Activated T-helper 1 cell treated with anti-CD3 and anti-CD28 coated beads, Interleukin-2, amount 50 U/mL, for 16 hours (primary cell): ENCODE measurements at places on chromosomes 3 and 15.

DNA sequence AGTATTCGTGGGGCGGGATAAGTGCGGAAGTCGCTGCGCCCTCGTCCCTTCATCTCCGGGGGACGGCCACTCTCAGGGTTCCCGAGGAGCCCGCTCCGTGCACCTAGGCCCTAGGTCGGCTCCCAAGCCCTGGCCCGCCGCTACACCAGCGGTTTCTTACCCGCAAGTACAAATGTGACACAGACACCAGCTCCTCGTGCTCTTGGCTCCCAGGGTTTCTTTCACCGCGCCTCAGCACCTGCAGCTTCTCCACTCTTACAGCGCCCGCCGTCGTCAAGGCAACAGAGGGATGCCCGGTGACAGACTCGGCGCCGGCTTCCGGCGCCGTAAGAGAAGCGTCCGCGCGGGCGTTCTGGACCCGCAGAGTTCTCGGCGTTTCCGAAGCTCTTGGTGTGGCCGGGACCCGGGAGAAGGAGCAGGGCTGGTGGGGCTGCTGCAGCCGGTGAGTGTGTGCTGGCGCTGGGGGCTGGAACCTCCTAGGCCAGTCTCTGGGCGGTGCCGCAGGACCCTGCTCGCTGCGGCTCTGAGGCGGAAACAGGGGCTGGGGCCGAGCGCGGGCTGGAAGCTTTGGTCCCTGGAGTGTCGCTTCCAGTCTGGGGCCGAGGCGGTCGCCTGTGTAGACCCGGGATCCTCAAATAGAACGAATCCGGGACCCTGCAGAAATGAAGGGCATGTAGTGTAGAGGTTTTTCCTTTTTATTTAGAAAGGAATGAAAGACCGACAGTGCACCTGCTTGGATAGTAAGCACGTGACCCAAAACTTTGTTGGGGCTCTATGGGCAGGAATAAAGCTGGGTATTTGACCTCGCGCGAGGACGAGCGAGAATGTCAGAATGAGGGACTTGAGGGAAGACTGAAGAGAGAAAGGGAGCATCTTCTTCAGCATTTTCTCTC lies 155.4 kb upstream of the GOLGA6L4 start:
- DNase-seq = peak; percentile 3

- DNase-seq = no peak
Measured at GRCh38 chr3:166446291-166446690, 609.1 kb upstream of the BCHE start.

GRCh38 chr15:101773496-101774100 lies 29.7 kb upstream of the OR4F6 start:
- no peak for DNase-seq

DNA sequence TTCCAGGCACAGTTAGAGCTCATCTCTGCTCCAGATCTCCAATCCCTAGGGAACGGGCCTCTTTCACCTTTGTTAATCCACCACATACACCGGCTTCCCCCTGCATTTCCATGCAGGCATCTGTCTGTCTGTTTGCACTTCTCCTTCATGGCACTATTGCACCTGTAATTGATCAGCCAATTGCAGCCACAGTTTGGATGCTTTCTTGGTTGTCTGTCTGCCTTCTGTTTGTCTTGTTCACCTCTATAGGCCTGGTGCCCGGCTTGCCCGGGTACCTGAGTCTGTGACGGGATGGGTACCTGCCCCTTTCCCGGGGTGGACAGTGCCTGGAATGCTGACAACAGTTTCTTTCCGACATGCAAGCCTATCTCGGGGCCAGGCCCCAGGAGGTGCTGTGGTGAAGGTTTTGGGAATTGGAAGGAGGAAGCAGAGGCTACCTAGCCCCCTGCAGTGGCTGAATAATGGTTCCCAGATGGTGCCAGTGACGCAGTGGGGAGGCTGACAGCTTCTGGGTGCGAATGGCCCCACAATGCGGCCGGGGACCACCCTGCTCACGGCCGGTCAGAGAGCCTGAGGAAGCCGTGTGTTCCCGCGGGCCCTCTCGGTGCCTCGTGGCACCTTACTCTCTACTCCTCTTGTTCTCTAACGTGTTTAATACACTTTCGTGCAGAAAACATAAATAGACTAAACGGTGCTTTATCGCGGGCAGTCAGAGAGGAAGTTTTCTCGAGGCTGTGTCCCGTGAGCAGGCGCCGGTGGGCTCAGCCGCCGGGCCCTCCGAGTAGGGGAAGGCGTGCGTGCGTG lies 31.3 kb upstream of the RAB6B start:
- no peak for DNase-seq

DNA sequence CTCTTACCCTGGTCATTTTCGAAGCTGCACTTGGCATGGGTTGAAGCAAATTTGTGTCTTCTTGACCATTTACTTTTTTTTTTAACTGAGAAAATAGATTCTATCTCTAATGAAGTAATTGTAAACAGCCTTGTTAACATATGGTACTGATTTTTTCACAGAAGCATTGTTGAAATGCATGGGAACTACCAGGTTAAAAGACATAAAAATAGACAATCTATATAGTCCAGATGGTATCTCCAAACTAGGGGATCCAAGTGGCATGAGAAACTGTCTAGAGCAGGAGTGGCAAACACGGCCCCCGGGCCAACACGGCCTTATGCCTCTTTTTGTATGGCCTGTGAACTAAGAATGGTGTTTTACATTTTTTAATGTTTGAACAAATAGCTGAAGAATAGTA lies 41.9 kb downstream of the CACNA1D start:
- DNase-seq = no peak

DNA sequence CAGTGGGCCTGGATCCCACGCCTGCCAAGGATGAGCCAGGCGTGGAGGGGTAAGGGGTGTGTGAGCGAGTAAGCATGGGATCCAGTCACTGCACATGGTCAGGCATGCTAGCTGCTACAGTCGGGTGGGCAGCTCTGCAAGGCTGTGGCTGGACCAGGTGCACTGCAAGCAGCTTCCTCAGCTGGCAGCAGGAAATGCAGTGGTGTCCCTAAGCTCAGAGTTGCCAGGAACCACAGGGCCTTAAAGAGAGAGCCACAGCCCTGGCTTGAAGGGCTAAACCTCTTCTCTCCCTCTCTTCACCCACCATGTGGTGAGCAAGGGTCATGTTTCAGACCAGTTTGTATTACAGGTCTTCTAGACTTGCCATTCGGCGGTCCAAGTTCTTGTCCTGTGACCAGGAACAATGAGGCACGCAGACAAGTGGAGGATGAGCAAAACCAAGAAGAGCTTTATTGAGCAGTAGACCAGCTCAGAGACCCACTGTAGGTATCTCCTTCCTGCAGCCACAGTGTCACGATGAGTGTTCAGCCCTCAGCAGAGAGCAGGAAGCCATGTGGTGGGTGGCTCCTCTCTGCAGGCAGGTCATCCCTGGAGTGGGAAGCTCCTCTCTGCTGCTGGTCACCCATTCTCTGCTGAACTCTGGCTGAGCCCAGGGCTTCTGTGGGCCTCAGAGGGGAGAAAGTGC lies 511.9 kb downstream of the PYDC2 start:
- no peak for DNase-seq

- no peak for DNase-seq
Measured at GRCh38 chr15:41988896-41989572, 16.7 kb upstream of the EHD4 start.

GRCh38 chr3:83224101-83224868 lies 1462.8 kb upstream of the GBE1 start:
- DNase-seq = no peak

- no peak for DNase-seq
Measured at GRCh38 chr15:85044251-85044853, 62.7 kb downstream of the PDE8A start.

GRCh38 chr3:122766430-122766829 lies 27.2 kb downstream of the HSPBAP1 start:
- no peak for DNase-seq

- DNase-seq = peak; percentile 37
Measured at GRCh38 chr3:146469150-146470017, at the start of gene PLSCR2. PLSCR2 (minus strand) TSS chr3:146469561; CDS start chr3:146459904, 9,657 bp downstream.

DNA sequence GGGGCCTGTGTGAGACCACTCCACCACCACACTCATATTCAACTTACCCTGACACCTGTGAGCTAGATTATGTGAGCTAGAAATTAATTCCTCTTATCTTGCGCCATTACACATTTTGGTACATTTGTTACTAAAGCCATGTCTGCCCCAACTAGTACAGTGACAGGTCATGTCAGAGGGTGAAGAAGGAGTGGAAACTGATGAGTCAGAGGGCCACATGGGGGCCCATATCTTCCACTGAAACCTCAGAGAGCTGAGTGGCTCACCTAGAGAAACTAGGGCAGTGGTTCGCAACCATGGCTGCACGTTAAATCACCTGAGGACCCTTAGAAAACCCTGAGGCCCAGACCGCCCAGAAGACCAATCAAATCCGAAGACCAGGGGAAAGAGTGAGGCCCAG lies 15.7 kb upstream of the MEF2A start:
- no peak for DNase-seq
